ENCODE measurements at places on chromosomes 5 and 9.
A peak's percentile ranks its signal among the peaks of the same experiment; 100 is the strongest.

DNA sequence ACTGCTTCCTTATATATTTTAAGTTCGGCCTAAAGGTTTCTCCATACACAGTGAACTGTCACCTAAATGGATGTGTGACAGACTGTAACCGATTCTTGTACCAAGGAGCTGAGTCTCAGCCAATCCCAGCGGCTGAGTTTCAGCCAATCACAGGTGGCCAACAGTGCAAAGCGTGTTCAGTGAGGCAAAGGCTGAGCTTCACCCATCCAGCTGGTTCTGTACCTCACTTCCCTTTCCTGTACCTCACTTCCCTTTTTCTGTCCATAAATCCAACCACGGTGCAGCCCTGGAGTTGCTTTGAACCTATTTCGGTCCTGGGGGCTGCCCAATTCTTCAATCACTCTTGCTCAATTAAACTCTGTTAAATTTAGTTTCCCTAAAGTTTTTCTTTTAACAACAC, 15.7 kb upstream of the TBC1D9B start:
- no peak for DNase-seq

DNA sequence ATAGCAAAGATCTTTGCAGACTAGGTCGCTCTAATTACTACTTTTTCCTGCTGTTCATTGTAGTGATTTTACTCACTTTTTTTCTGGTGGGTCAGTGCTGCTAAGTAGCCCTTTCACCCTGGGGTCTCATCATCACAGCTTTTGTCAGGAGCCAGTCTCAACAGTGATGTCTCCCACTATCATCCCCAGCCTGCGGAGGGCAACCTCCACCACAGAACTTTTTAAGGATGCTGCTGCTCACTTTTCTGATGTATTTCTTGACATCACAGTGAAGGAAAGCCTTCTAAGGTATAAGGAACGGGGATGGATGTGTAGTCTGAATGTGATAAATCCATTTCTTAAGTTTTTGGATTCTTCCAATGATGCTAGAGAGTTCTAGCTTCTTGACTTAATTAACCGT, 242.5 kb upstream of the RIOK2 start:
- peak; percentile 9 for DNase-seq

- no peak for DNase-seq
These were observed 174.9 kb upstream of the SPRY4 start for GRCh38 chr5:142499591-142500226.

GRCh38 chr5:119613937-119614336, 15.4 kb upstream of the FAM170A start:
- DNase-seq: no peak

DNA sequence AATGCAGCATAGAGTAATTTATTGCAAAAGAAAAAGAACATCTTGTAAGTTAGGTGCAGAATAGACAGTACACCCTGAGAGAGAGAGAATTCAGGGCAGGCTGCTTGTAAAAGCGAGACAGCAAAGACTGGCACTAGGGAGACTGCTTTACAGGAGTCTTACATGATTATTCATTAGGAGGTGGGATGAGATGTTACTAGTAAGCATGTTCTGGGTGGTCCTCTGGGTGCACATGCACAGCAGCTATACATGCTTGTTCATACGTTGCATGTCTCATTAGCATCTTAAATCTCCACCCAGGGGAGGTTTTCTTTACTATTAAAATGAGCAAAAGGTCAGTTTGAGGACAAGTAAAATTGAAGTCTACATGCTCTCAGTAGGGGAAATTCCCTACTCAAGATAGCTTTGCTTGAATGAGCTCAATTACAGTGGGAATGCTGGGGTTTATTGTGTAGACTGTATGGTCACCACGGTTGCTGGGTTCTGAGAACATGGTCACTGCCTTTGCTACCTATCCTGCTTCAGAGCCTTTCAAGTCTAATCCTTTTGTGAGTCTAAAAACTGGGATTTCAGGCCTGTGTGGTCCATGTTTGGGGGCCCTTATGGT, 60.6 kb downstream of the RGS7BP start:
- DNase-seq: no peak

GRCh38 chr5:73865315-73865714, 239.3 kb downstream of the ARHGEF28 start:
- no peak for DNase-seq

- DNase-seq: no peak
These were observed 8.3 kb upstream of the ENC1 start for GRCh38 chr5:74648835-74649293.

GRCh38 chr9:127437497-127438264, 13.5 kb downstream of the ZNF79 start:
- DNase-seq: no peak

DNA sequence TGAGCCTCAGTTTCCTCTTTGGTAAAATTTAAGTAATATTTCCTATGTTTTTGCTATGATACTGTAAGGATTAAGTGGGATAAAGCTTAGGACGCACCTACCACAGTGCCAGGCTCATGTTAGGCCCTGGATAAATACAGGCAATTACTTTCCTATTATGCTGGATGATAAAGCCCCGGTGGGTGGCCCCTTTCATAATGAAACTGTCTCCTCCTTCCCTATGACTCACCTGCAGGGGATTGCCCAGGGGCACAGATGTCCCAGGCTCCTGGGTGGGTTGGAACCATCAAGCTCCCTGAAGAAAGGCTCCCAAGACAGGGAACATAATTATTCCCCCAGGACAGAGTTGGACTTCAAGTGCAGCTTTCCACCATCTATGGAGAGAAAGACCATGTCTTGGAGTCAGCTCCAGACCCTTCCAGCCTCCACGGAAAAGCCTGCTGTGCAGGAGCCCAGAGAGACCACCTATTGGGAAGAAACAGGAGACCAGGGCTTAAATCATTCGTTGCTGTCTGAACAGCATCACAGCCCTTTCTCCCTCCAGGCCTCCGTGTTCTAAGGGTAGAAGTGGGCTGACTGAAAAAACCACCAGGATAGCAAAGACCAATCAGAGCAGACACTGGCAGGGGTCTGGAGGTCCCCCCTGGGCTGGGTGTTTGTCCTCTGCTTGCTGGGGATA, 43.2 kb upstream of the FOXE1 start:
- no peak for DNase-seq

- no peak for DNase-seq
These were observed 201.0 kb upstream of the RAI14 start for GRCh38 chr5:34455098-34455497.

GRCh38 chr5:15263942-15264341, 236.0 kb upstream of the FBXL7 start:
- DNase-seq: no peak

GRCh38 chr5:147167529-147167928, 67.3 kb upstream of the STK32A start:
- DNase-seq: no peak

- DNase-seq: no peak
These were observed 124.5 kb downstream of the PDZD2 start for GRCh38 chr5:31763424-31763823.

DNA sequence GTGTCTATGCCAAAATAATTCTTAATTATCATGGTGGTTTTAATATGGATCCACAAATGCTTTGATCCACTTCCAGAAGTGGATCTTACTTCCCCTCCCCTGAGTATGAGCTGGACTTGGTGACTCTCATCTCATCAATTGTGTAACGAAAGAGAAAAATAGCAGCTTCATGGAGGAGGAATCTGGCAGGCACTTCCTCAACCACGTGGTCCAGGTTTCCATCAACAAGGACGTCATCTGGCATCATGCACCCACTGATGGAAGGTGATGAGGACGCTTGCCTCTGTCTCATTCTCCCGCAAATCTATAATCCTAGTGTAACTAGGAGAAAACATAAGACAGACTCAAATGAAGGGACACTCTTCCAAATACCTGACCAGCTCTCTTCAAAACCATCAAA, 54.6 kb upstream of the S1PR3 start:
- DNase-seq: no peak

DNA sequence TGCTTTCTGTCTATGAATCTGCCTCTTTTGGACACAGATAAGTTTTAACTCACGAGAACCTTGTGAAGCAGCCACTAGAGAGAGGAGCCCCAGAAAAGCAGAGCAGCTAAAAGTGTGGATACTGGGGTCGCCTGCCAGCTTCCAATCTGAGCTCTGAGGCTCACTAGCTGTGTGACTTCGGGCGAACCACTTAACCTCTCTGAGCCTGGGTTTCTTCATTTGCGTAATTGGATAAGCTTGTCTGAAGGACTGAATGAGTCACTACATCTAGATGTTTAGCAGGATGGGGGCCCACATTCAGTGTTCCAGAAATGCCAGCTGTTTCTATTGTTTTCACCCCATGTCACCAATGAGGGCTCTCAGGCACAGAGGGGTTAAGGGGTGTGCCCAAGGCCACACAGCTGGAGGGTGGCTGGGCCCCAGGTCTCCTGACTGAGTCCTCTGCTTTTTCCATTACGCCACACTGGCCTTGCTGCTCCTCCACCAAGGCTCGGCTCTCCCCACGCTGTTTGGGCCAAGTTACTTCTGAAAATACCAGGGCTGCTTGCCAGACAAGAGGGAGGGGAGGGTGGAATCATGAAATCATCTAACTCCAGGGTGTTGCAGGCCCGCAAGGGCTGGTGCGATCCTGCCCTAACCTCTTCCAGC, 36.2 kb downstream of the SH3PXD2B start:
- DNase-seq: peak; percentile 48

GRCh38 chr9:91682806-91683205, 259.2 kb upstream of the NFIL3 start:
- DNase-seq: no peak

GRCh38 chr9:94923326-94924089, 197.0 kb downstream of the AOPEP start:
- DNase-seq: no peak

GRCh38 chr9:98916660-98917059, 27.0 kb upstream of the COL15A1 start:
- no peak for DNase-seq

DNA sequence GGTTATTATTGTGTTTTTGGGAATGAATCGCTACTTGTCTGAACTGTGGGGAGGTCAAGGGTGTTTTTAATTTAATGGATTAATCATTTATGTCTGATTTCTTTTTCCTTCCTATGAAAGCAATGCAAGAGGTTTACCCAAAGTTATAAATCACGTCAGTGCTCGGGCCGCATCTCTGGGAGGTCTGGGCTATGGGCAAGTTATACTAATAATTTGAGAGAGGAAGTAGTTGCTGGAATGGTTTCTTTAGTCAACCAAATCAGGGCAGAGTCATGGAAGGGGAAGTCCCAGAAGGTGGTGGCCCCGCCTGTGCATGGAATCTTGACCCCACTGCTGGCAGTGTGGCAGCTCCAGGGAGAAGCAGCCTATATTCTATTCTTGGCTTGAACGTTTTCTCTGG, 180.2 kb downstream of the HSPA4 start:
- no peak for DNase-seq

DNA sequence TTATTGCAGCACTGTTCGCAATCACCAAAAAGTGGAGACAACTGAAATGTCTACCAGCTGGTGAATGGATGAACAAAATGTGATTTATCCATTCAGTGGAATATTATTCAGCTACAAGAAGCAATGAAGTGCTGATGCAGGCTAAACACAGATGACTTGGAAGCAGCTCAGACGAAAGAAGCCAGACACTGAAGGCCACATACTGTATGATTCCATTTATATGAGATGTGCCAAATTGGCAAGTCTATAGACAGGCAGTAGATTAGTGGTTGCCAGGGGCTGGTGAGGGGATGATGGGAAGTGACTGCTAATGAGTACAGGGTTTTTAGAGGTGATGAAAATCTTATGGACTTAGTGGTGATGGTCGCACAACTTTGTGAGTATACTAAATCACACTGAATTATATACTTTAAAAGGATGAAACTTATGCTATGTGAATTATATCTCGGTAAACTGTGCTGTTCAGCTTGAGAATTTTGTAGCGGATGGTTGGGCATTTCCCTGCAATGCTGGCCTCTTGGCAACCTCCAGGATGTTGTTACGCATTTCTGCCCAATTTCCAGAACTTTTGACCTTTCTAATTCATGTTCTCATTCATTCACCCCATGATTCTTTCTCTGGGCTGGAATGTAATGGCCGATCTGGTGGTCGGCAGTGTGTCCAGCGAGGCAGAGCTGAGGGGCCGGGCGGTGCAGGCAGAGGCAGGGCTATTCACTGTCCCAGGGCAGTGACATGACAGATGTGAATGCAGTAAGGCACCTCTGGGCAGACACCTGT, 22.0 kb upstream of the WNK2 start:
- DNase-seq: no peak

DNA sequence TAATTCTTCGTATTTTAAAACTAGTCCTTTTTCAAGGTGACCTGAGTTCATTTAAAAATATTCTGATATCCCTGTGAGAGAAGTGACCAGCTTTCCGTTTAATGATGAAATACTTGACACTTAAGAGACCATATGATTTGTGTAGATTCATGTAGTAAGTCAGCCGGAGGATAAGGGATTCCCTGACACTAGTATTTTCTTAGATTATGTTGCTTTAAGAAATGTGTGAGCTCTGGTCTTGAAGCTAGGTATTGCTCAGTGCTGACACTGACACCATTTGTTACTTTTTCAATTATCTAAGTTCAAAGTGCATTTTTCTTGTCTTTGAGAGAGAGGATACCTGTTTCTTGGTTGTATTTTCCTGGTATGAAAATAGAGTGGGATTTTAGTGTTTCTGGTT, 4.2 kb downstream of the NIPBL start:
- DNase-seq: no peak

DNA sequence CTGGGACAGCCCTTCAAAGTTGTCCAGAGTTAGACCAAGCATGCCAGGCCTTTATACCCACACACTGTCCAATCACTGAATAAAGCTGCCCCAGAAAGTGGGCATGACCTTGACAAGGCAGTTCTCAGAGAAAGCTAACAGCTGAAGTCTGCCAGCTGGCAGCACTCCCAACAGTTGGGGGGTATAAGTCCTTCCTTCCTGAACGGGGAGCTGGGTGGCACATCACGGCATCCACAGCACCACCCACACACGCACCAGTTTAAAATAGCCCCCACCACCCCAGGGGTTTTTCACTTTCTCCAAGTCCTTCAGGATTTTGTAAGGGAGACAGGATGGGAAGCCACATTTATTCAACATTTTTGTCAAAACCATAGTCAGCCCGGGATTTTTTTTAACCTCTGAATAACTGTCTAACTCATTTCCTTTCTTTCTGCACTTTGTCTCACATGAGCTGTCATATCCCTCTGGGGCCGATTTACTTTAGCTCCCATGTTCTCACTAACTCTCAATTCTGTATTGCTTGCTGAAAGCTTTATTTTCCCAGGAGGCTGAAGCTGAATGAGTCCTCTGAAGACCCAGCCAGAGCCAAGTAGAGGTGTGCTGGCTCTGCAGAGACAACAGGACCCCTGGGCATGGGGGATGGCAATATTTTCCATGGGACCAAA, 15.4 kb downstream of the FAM81B start:
- DNase-seq: no peak

GRCh38 chr5:42600441-42600840, 156.2 kb upstream of the CCDC152 start:
- DNase-seq: no peak

- DNase-seq: no peak
These were observed 489.3 kb downstream of the ANXA1 start for GRCh38 chr9:73640971-73641370.

- peak; percentile 27 for DNase-seq
These were observed 281.2 kb downstream of the NR2F1-AS1 start for GRCh38 chr5:93299681-93300308.

DNA sequence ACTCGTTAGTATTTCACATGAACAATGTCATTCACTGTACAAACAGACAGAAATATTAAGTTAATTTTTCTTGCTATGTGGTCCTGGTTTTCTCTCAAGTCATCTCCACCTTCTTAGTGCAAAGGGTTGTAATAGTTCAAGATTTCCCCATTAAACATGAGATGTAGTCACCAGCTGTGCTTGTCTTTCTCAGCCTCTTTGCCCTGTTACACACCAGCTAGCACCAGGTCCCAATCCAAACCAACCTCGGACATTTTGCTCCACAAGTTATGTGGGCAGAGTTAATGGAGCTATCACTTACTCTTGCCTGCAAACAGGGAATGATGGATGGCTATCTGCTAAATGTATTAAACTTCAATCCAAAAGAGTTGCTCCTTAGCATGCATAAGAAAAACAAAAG, 328.1 kb downstream of the TLE1 start:
- no peak for DNase-seq
